ENCODE measurements at places on chromosomes 7 and 10.
A peak's percentile ranks its signal among the peaks of the same experiment; 100 is the strongest.

- DNase-seq = no peak
Observed at GRCh38 chr10:130810856-130811255, 500.7 kb downstream of the TCERG1L start.

DNA sequence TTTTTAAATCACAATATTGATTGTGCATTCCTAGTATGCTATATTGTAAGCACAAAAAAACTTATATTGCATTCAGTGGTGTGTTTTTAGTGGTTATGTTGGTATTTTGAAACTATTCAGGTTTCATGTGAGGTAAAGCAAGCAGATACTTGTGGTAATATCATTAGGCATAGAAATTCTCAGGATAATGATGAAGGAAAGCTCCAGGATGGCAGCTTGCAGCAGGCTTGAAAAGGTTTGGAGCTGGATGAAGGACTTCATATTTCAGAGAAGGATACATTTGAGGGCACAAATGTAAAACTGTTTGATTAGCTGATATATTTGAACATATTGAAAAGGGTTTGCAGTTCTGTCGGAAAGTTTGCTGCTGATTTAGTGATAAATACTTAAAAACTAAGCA lies 17.5 kb downstream of the TRIM24 start:
- DNase-seq = no peak

GRCh38 chr7:26723129-26723528 lies 141.3 kb downstream of the SKAP2 start:
- DNase-seq = no peak

GRCh38 chr7:155003092-155003375 lies at the start of gene PAXIP1:
TSS of gene PAXIP1 (minus strand) at chr7:155003124. CDS start at chr7:155002929, 195 bp downstream.
- peak; percentile 81 for DNase-seq

DNA sequence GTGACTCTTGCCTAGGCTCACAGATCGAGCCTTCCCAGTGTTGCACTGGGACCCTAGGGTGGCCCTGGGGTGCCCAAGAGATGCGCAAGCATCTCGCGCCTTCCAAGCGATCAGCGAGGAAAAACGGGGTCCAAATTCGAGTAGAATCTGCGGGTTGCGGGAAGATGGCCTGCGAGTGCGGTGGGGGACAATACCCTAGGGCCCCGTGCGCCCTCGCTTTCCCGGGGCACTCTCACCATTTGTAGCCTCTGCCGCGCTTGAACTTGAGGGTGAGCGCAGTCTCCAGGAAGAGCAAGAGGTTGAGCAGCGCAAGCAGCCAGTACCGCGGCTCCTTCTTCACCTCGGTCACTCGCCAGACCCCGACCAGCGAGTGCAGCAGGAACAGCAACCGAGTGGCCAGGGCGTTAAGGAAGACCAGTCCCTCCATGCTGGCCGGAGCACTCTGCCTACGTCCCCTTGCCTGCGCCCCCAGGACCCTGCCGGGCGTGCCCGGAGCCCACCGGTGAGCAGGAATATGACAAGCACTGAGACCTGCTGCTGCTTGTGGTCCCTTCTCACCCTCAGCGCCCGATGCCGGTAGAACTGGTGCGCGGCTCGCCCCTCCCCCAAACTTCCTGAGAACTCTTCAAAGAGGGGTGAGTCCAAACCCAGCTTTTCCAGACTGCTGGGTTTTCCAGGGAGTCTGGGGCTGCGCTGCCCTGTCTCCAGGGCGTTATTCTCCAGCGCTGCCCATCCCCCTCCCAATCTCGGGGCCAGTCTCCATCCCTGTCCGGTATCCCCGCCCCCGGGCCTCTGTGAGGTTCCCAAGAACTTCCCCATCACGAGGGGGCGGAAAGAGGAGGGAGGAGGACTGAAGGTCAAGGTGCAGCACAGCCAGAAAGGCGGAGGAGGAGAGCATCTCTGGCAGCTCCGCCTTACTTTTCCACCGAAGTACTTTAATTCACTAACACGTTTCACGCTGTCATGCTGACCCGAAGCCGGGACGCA lies at the start of gene TMEM26:
Gene TMEM26, minus strand, starts transcription at position 727 of the 987 bp plus-strand sequence. Its CDS starts 300 bp downstream, at position 427.
- no peak for DNase-seq

- no peak for DNase-seq
Observed at GRCh38 chr7:38123494-38123893, 54.6 kb upstream of the STARD3NL start.

DNA sequence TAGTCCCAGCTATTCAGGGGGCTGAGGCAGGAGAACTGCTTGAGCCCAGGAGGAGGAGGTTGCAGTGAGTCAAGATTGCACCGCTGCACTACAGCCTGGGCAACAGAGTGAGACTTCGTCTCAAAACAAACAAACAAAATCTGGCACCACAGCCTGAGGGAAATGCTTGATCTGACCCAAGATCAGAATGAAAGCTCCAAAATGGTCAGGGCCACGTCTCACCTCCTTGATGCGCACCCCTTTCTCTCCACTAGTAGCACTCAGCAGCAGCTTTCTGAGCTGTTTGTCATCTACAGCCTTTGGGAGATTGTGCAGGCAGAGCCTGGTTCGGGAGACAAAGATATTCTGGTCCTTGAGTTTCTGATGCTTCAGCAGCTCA lies 22.7 kb downstream of the RBM28 start:
- DNase-seq = no peak

DNA sequence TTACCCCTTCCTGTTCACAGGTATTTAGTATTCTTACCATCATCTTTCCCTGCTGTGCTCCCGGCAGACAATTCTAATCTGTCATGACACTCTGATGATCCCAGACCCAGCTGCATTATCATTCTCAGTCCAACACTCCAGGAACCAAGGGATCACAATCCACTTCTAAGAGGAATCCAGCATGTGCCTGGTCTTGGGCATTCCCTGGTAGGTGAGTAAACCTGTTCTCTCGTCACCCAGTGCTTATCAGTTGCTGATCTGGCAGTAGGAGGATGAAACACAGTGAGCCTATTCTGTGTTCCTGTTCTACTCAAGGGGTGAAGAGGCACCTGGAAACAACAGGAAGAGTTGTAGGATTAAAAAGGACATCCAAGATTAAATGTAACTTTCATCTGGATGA lies 1.3 kb upstream of the DMBT1 start:
- DNase-seq = no peak

All from stimulated activated effector memory CD8-positive, alpha-beta T cell treated with anti-CD3 and anti-CD28 coated beads, Interleukin-12 subunit alpha, Interleukin-12 subunit beta, amount 100 ng/mL, for 72 hours (primary cell).